ENCODE measurements at places on chromosomes 3 and 15.

DNA sequence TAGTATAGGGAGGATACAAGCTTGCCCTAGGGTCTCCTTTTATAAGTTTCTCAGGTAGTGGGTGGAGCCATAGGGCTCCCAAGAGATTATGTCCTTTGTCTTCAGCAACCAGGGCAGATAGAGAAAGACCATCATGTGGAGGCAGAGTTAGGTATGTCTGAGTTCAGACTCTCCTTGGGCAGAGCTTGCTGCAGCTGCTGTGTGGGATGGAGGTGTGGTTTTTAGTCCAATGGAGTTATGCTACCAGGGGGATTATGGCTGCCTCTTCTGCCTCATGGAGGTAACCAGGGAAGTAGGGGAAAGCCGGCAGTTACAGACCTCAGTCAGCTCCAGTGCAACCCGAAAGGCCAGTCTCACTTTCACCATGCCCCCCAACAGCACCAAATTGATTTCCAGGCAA is 220.5 kb downstream of the NECTIN3 start:
- no peak for DNase-seq

- DNase-seq: no peak
These were observed 189.1 kb downstream of the ANXA2 start for GRCh38 chr15:60208709-60209108.

DNA sequence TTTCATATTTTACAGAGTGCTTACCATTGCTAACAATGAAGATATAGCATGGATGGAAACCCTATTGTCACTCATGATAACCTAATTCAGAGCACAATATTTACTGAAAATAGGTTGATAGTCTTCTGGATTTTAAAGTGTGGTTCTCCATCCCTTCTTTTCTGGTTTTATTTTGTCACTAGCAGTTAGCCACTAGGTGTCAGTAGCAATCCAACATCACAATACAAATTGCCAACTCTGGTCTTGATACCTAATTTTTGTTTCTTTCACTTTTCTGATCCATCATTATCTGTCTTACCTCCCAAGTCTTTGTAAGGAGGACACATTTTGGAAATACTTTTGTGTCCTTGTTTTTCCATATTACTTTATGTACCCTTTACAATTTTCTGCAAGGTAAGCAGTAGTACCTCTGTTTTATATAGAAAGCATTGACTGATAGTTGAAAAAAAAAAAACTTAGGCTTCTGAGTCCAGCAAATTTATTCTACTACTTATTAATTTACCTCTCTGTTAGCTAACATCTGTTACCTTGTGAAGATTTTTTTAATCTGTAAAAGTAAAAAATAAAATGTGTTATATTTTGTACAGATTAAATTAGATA is 28.3 kb upstream of the CRYBG3 start:
- DNase-seq: peak; percentile 6

GRCh38 chr15:51681303-51681963 is at the start of gene SCG3:
TSS of gene SCG3 (plus strand) at chr15:51681503. CDS start at chr15:51681756, 253 bp downstream.
- peak; percentile 26 for DNase-seq

DNA sequence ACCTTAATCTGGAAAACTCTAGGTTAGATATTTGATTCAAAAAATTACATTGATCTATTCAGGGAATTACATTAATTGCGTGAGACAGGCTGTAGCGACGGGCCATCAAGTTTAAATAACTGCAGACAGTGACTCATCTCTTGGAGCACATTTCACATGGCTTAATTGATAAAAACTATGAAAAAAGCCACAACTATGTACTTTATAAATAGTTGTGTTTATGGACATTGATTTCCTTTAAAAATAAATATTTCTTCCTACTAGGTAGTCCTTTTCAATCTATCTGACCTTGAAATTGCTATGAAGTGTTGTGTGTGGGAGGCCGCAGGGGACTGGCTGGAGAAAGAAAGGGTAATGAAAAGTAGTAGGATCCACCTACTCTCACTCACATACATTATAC is 157.8 kb downstream of the IL1RAP start:
- DNase-seq: no peak

DNA sequence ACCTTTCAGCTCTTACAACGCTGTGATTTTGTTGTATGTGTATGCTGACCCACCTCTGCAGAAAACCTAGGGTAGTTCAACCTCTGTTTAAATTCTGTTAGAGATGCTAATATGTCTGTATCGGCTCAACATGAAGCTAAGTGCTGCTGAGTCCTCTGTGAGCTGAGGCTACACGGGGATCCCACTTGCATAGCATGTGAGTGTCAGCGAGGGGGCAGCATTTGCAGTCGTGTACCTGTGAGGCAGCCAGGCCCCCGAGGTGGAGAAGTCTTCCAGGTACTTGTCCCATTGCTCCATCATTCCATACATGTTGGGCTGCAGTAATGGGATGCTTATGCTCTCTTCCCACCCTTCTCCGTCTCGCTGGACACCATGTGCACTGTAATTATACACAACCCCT is 3.7 kb downstream of the MKRN2OS start:
- no peak for DNase-seq

DNA sequence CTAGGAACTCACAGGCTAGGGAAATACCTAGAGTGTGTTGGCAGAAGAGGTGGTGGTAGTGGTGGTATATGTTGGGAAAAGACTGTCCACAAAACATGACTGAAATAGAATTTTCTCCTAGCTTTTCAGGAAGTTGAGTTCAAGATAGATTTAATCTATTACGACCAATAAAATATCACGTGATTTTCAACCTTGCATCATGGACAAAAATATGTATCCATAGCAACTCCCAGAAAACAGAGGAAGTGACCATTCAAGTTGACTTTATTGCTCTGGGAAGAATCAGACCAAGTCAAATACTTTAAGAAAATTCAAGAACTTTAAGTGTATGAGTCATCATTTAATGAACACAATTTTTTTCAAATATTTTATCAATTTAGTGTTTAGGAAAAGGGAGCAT is 347.0 kb upstream of the ZNF385D start:
- no peak for DNase-seq

- DNase-seq: no peak
These were observed 6.8 kb upstream of the AMOTL2 start for GRCh38 chr3:134381076-134381475.

DNA sequence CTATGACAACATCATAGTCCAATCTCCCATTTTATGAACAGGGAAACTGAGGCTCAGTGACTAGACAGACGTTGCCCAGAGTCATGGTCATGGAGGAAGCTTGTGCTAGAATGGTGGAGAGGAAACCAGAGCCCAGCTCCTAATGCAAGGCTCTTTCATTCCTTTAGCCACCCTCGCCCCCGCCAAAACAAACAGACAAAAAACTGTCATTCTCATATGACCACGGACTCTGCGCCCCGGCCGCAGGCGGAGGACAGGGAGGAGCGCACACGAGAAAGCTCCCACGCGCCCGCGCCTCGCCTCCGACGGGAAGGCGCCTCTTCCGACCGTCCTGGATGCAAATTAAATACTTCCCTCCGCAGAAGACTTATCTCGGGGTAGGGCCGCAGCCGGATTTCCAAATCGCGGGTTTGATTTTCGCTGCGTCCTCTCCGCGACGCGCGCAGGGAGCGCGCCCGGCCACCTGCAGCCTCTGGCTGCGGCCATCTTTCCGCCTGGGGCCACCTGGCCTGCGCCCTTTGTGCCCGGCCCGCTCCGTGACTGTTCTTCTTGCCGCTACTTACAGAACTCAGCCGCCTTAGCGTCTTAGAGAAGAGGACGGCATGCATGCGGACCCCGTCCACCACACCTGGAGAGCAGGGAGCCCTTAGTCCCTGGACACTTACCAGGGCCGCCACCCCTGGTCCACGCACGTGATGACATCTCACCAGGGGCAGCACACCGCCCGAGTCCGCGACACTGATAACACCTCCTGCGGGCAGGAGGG is 670 bp upstream of the ATP13A3 start:
- DNase-seq: peak; percentile 72

DNA sequence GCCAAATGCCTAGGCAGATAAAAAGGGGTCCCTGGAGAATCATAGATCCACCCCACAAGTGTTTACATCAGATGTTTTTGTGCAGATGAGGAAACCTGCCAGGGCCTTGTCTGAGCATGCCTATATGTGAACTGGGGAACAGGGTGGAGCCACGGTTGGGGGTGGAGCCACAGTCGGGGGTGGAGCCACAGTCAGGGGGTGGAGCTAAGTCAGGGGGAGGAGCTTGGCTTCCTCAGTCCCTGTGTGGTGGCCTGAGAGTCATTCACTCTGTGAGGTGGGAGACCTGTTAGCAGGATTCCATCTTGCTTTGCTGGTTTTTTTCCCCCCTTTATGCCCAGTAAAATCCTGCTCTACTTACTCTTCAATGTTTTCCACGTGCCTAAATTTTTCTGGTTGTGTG is 57.8 kb upstream of the TGFBR2 start:
- DNase-seq: peak; percentile 17

DNA sequence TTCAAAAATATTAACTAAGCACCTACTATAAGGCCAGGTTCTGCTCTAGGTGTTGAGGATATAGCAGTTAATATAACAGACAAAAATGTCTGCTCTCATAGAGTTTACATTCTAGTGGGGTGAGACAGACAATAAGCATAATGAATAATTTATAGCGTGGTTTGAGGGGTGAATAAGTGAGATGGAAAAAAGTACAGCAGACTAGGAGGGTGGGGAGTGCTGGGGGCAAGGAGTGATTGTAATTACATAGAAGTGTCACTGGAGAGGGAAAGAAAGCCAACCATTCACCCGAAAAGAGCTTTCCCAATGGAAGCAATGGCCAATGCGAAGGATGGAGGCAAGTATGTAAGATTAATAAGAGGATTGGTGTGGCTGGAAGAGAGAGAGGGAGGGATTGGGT is 552.9 kb upstream of the KCNMB2 start:
- DNase-seq: no peak

DNA sequence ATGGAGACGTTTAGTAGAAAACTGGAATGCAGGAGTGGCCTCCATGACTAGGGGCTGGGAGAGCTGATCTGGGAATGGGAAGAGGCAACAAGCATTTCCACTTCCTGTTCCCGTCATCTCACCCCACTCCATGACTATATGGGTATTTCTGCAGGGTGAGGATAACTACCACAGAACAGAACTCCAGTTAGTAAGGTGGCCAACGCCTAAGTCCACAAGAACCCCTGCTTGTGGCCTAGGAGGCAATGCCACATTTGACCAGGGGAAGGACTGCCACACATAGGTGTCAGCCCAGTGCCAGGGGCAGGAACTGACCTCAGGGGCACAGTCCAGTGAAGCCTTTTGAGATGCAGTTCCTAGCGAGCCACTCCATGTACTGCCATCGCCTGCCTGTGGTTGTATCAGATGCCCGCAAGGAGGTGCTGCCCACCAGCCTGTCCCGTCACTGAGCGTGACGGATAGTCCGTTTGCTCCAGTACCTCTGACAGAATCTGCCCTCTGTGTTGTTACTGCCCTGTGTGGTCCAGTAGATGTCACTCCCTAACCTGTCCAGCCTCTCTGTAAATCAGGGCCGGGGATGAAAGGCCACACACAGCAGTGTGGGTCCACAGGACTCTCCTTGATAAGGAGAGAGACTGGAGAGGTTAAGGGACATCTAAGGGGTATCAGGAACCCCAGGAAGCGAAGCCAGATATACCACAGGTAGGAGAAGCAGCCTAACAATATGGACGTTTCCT is 3.5 kb upstream of the MTFMT start:
- peak; percentile 57 for DNase-seq

DNA sequence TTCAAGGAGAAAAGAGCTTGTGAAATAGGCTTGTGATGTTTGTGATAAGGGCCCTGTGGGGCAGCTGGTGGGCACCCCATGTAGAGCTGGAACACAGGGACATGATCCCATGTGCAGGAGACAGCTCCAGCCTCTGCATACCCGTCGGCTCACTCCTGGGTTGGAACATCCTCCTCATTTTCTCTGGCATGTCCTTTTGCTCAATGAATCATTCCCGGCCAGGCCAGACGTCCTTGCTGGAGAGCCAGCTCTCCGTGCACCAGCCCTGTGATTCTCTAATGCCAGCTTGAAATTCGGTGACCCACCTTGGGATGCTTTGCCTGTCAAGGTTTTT is 77.3 kb downstream of the SMAD3 start:
- no peak for DNase-seq

DNA sequence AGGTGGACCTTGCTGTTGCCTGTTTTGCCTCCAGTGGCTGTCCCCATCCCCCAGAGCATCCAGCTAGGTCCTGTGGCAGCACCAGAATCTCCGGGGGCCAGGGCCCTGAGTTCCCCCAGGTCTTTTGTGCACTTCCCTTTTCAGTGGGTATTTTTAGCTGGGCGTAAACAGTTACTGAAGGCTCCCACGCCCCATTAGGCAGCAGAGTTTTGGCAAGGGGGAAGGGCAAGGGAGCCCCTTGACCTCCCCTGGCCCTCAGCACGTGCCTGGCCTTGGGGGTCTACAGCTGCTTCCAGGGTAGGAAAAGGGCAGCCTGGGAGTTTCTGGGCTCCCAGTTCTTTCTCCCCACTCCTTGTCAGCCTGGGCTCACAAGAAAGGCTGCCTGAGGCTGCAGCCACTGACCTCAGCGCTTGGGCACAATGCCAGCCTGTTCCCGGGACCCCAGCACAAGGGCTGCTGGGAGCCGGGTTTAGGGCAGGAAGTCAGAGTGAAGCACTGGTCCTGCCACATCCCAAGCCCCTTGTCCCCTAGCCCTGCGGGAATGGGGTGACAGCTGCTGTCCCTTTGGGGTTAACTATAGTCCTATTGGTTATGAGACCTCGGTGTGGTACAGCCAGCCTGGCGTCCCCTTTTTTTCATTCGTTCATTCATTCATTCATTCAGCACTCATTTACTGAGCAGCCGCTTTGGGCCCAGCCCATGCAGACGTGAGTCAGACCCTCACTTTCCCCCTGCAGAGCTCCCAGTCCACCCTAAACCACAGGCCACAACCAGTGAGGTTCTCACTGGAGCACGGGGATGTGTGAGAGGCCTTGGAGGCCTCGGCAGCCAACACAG is 8.4 kb downstream of the CSK start:
- DNase-seq: peak; percentile 62

DNA sequence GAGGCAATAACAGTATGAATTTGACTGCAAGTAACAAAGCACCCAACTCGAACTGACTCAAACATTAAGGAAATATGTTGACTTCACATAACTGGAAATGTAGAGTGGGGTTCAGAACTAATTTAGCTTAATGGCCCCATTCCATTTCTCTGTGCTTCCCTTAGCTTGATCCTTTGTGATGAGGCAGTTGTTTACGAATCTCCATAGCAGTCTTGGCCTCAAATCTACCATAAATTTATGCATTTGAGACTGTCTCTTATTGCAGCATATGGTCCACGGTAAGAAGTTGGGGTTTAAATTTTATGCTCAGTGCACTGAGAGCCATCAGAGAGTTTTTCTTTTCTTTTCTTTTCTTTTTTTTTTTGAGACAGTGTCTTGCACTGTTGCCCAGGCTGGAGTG is 148.7 kb upstream of the POU1F1 start:
- no peak for DNase-seq

GRCh38 chr3:123475786-123476185 is 26.9 kb upstream of the ADCY5 start:
- no peak for DNase-seq
